ENCODE measurements at places on chromosomes 1 and 21.
A peak's percentile ranks its signal among the peaks of the same experiment; 100 is the strongest.

DNA sequence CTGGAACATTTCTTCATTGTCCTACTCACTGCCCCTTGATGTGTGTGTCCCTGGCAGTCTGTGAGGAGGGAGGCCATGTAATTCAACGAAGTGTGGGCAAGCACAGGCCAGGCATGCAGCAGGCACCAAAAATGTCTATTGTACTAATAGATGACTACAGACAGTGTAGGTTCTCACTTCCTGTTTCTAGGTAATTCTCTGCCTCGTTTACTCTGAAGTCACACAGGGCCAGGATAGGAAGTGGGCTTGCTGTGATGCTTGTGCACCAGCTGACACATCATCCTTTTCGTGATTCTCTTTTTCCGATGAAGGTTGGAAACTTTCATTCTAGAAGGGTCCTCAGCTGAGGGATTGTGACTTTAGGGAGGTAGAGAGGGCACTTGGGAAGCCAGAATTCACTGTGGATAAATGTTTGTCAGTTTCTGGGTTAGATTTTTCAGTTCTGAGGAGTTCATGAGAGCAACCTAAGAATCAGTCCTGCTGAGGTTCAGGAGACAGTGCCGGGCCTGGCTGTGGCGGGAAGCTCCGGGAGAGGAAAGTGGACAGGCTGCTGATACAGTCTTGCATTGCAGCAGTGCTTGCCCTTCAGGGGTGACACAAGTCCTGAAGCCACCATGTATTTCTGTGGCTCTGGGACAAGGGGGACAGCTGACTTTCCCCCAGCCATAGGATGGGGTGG is 4.3 kb upstream of the CSF1 start:
- peak overlapping the region; percentile 63 for H3K4me3 ChIP-seq
- peaks cover 22% of the 10 kb centered on the region for H3K4me1 ChIP-seq
- peaks cover 2% of the 10 kb centered on the region for H3K36me3 ChIP-seq
- H3K27ac ChIP-seq: peak overlapping the region; percentile 87
- peaks cover 5% of the 10 kb centered on the region for H3K27me3 ChIP-seq

GRCh38 chr1:12544357-12544756 is 73.7 kb downstream of the DHRS3 start:
- H3K27ac ChIP-seq: no peak overlapping the region
- H3K4me1 ChIP-seq: no peaks in the 10 kb centered on the region
- no peak for DNase-seq
- H3K36me3 ChIP-seq: no peaks in the 10 kb centered on the region

DNA sequence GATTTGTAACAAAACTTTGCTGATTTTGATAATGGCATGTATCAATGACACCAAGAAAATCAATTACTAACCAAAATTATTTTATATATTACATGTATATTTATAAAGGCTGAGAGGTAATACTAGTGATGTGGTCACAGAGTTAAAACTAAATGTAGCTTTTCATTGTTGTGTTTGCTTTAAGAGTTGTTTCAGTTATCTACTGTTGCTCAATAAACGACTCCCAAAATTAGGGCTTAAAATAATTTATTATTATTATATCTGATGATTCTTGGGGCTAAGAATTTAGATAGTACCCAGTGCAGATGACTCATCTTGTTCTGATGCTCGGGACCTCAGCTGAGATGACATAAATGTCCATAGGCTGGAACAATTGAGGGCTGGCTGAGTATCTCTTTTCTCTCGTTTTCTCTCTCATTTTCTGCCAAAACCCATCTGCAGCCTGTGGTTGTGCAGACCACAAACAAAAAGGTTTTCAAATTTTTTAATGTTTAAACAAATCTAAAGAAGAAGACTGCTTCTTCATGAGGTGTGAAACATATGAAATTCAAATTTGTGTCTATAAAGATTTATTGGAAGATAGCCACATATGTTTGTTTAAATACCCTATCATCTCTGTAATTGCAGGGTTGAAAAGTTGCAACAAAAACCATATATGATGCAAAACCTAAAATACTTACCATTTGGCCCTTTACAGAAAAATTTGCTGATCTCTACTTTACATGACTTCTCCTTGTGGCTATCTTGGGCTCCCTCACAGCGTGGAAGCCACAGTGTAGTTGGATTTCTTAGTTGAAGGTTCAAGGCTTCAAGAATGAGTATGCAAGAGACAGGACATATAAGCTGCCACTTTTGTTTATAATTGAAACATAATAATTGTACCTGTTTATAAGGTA is 14.8 kb upstream of the PTPRC start:
- no peak overlapping the region for H3K4me3 ChIP-seq
- H3K36me3 ChIP-seq: peaks cover 4% of the 10 kb centered on the region

GRCh38 chr1:228148935-228149405 is 760 bp upstream of the GJC2 start:
- H3K4me3 ChIP-seq: no peak overlapping the region
- H3K27ac ChIP-seq: no peak overlapping the region
- peaks cover 3% of the 10 kb centered on the region for H3K36me3 ChIP-seq

DNA sequence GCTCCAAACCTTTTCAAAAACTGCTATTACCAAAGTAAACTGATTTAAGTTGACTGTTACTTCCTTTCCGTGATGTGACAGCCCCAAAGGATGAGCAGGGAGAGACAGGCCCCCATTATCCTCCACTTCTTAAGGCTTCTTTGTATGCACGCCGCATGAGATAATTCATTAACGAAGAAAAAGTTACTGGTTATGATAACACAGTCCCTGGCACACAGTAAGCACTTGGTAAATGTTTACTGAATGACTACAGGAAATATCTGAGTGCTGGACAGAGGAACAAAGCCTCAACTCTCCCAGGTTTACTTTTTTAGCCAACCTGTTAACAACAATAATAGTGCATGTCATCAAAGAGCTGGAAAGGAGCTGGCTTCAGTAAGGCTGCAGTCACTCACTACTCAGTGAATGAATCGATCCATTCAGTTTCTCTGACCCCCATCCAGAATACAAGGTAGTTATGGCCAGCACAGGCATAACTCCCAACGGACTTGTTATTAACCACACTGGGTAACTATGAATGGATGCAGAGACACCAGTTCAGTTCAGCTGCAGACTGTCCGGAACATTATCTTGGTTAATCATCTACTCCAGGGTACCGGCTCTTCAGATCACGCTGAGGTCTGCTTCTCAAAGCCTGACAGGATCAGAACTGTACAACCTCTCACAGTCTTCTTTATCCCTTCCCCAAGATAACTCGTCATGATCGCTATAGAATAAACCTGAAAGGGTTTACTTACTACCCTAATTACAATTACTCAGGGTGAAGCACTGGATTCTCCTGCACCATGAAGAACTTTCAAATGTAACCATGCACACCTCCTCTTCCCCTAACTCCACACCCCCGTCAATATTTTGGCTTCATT is 58.3 kb downstream of the TGFBR3 start:
- no peaks in the 10 kb centered on the region for H3K36me3 ChIP-seq
- H3K4me1 ChIP-seq: no peaks in the 10 kb centered on the region
- no peak overlapping the region for H3K4me3 ChIP-seq

DNA sequence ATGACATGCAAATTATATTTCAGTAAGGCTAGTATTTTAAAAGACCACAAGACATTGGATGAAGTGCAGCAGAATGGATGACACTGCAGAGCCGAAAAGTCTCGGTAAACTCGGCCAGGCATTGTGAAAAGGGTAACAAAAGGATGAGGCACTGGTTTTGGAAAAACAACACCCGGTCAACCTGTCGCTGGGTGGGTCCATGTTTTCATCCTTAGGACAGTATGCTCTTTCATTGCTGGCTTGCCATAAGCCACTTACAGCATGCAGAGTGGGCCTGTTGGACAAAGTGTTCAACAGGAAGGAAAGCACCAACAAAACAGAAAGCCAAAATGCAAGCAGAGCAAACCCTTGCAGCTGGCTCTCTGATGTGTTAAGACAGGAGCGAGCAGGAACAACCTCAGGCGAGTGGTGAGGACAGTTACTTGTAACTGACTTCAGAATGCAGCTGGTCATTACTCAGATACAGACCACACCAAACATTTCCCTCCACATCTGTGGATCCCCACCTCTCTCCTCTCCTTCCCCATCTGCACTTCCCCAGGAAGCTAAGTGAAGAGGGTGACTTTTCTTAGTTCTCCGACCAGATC is 2.9 kb upstream of the RCAN1 start:
- DNase-seq: no peak
- H3K36me3 ChIP-seq: no peaks in the 10 kb centered on the region
- H3K4me3 ChIP-seq: no peak overlapping the region
- H3K27ac ChIP-seq: no peak overlapping the region

DNA sequence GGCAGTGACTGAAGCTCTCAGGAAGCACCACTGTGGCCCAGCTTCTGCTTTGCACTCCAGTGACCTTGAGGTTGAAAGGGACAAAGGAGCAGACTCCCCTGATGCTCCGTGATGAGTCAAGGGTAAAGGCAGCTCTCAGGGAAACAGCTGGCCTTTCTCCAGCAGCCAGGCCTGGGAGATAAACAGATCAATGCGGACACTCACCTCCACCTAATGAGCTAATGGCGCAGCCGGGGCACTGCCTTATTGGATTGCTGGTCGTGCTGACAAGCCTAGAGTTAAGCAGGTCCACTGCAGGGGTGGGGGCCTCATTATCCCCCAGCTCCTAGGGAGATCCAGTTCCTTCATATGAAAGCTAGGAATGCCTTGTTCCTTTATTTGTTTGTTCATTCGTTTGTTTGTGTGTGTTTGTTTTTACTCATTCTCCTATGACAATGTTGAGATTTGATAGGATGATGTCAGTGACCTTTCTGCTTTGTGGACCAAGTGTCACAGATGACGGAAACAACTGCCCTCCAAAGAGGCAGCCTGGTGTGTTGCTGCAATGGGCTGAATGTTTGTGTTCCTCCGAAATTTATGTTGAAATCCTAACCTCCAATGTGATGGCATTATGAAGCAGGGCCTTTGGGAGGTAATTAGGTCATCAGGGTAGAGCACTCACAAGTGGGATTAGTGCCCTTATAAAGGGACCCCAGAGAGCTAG is 141.4 kb upstream of the BEND5 start:
- H3K4me1 ChIP-seq: peaks cover 9% of the 10 kb centered on the region
- H3K36me3 ChIP-seq: no peaks in the 10 kb centered on the region
- H3K27me3 ChIP-seq: peaks cover 2% of the 10 kb centered on the region

DNA sequence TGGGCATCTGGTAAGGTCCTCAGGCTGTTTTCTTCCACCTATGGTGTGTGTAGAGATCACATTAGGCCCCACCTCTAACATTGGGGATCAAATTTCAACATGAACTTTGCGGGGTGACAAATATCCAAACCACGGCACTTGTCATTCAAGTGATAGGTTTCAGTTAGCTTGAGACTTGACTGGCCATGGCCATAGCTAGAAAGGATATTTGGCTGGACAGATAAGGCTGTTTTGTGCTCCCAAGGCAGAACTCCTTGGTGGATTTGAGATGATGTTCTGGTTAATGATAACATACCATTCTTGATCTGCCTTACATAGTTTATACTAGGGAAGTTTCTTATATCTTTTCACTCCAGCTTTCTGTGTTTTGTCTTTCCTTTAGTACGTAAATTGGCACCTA is 48.5 kb downstream of the CELF3 start:
- no peak overlapping the region for H3K4me3 ChIP-seq
- DNase-seq: no peak
- no peaks in the 10 kb centered on the region for H3K27me3 ChIP-seq

GRCh38 chr1:109272021-109272799 is 10.7 kb downstream of the PSRC1 start:
- H3K4me3 ChIP-seq: no peak overlapping the region
- no peaks in the 10 kb centered on the region for H3K36me3 ChIP-seq
- H3K4me1 ChIP-seq: peaks cover 2% of the 10 kb centered on the region
- no peak overlapping the region for H3K27ac ChIP-seq

All from memory B cell (primary cell).